ENCODE measurements at places on chromosomes 5 and 9. TPM values are rescaled to one million over a fixed set of nuclear protein-coding genes. Genes with fewer than 3 reads are reported as not detected.

Gene IRX2
- 2.2 TPM for total RNA-seq

Gene UGT3A2
- not detected for total RNA-seq

Gene ZNF608
- 0.99 TPM for total RNA-seq

Gene ZNF618
- total RNA-seq, result 12.5 TPM

Gene CSF1R
- total RNA-seq, result 0.35 TPM

Gene DBH
- not detected for total RNA-seq

Gene JAKMIP2
- not detected for total RNA-seq

Gene PCDHB10
- total RNA-seq, result 0.06 TPM

Gene MYMK
- not detected for total RNA-seq

Gene IL5
- 0.47 TPM for total RNA-seq

Gene CRHBP
- not detected for total RNA-seq

Gene TNFSF15
- total RNA-seq, result 0.07 TPM

Gene DRD1
- total RNA-seq, result 0.07 TPM
